ENCODE measurements at places on chromosomes 7 and 10.

DNA sequence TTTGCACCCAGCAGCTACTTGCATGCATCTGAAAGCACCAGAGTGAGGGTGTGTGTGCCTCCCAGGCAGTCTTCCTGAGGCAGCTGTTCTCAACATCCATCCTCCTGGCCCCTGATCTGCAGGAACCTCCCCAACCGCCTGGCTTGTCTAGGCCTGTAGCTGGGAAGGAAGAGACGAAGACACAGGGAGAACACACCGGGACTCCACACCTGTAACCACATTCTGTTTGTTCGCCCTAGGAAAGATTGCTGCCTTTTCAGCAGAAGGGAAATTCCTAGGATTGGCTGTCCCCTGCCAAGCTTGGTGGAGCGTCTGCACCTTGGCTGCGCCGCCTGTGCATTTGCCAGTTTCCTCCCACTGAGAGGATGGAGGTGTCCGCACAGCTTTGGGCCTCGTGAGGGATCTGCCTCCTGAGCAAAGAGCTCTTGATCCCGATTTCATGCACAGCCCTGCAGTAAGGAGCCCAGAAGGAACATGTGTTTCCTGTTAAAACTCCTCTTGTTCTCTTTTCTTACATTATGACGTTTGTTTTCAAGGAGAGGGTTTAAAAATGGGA, 154.6 kb downstream of the TPST1 start:
- no peak for DNase-seq

- DNase-seq, result no peak
Observed at GRCh38 chr7:149007146-149007545, 21.2 kb downstream of the PDIA4 start.

GRCh38 chr7:128217030-128217805, 23.9 kb upstream of the LEP start:
- no peak for DNase-seq

DNA sequence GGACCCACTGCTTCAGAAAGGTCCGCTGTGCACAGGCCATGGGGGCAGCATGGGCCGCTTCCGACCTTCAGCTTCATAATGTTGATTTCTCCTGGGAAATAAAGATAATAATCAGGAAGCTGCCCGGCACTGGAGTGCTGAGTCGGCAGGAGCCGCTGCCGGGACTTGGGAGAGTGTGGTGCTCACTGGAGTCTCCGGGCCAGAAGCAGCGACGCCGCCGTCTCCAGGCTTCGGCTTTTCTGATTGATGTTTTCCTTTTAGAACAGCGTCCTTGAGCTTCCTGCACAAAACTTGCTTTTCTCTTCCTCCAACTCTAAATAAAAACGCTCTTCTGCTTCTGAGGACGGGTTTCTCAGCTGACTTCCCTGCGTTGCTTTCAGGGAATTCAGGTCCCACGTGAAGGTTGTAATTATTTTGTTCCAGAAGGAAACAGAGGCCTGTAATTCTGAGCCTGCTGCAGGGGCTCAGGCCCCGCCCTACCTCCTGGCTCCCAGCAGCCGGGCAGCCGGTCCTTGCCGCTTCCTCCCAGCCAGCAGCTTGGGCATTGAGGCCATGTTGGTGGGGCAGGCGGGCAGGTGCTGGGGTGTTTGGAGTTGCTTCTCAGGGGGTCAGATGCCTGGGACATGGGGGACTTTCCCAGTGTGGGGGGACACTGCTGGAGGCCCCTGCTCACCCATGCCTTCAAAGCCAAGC, 14.7 kb downstream of the PWWP2B start:
- DNase-seq, result no peak

DNA sequence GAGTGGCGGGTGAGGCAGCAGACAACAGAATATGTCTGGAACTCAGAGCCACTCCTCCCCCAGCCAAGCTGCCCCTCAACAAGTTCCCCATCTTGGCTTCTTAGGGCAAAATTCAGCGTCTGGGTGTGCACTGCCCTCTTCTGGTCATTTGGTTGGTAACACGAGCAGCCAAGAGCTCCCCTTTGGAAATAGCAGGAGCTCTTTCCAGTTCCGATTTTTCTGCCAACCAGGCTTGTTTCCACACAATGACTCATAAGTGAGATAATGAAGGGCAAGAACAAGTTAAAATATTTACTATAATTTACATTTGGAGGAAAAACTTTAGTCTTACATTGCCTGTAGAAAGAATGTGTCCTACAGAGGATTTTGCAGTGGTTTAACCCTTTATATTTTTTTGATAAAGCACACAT, 70.5 kb downstream of the ADCYAP1R1 start:
- peak; percentile 45 for DNase-seq

DNA sequence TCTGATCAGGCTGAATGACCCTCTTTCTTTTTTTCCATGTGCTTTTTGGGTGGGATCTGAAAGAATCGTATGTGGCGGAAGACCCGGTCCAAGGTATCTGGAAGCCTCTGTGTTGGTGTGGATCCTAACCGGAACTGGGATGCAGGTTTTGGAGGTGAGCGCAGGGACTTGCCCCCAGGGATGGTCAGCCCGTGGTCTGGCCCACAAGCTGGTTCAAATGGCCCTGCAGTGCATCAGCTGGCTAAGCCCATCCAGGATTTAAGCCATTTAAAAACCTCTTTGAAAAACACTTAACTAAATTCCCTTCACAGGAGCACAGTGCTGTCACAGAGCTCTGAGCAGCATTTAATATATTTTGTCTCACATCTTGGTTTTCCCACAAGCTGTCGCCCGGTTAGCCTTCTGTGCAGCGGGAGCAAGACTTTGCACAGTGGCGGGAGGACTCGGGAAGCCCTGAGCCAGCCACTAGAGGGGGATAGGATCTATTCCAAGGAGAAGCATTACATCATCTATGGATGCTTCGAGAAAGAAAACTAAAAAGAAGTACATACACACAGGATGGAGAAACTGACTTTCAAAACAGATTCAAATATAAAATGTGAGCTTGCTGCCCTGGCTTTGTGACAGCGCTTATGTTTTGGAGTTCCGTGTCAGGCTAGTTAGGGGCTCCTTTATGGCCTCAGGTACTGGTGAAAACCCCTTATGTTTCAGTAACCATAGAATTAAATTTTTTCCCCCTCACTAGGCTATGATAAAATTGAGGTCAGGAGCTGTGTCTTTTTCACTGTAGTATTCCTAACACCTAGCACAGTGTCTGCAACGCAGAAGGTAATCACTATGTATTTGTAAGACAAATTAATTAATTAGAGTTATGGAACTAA, 11.3 kb downstream of the CPA2 start:
- no peak for DNase-seq

DNA sequence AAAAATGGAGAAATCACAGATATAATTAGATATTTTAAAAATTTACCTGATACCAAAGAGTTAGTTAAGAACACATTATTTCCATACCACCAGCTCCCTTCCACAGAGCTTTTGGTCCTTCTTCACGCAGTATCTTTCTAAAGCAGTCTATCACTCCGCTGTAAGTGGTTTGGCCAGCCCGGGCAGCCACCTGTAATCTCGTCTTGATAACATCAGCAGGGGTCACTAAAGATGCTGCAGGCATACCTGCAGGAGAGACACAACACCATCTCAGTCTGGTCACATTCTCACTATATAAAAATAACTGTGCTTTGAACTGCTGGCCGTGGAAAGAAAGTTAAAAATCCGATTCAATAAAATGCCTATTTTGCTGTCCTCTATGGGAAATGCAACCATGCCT, 200.1 kb downstream of the SLC25A13 start:
- no peak for DNase-seq

- DNase-seq, result no peak
Observed at GRCh38 chr10:5479481-5480161, 19.7 kb downstream of the CALML5 start.

DNA sequence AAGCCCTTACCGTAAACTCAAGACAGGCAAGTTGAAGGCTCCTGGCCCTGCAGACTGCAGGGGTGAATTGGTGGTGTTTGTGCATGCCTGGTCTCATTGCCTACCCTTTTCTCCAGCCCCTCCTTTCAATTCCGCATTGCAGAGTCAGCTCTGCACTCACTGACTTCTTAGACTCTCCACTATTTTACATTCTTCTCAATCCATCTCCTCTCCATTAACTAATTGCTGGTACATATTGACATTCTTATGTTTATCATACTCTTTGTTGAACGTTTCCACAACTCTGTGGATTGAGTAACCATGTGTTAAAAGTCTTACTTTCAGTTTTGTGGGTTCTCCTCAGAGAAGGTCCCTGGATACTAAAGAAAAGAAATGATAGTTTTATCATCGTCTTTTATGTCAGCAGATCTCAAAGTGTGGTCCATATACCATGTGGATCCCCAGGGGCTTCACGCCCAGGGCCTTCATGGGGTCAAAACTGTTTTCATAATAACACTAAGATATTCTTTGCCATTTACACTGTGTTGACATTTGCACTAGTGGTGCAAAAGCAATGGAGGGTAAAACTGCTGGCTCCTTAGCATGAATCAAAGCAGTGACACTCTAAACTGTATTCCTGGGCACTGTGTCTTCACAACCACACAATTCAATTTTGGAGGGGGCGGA, 135.4 kb upstream of the FZD1 start:
- no peak for DNase-seq

DNA sequence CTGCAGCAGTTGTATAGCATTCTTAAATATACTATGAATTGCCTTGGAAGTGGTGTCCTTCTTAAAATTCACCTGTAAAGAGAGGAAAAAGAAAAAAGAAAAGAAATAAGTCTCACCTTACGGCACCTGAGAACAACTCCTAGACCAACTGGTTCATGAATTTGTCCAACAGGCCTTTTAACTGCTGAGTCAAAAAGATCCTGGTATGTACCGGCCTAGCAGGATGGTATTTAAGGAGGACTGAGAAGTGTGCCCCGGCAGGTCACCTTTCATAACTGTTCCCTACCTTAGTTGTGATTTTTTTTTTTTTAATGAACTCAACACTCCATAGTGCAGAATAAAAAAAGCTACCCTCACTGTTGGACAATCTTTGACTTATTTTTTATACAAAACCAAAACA, 25.8 kb downstream of the STN1 start:
- DNase-seq, result no peak

GRCh38 chr10:124145109-124145870, 51.9 kb upstream of the CHST15 start:
- no peak for DNase-seq

GRCh38 chr10:21308018-21308417, 217.5 kb downstream of the SKIDA1 start:
- DNase-seq, result no peak

- DNase-seq, result no peak
Observed at GRCh38 chr7:123433665-123434064, 100.7 kb downstream of the IQUB start.

DNA sequence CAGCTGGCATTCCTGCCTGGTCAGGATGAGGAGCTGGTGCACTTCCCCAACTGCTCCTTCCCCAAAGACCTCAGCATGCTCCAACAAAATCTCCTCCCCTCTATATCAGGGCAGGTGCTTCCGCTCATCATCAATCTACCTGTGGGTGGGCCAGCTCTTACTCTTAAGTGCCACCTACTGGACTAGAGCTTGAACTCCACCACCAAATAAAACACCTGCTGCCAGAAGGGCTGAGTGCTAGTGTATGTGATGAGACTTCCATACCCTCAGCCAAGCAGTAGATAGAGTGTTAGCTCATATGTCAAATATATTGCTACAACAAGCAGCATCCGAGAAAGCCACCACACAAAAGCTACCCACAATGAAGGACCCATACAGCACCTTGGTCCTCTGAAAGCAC, 264.3 kb downstream of the RNLS start:
- no peak for DNase-seq

DNA sequence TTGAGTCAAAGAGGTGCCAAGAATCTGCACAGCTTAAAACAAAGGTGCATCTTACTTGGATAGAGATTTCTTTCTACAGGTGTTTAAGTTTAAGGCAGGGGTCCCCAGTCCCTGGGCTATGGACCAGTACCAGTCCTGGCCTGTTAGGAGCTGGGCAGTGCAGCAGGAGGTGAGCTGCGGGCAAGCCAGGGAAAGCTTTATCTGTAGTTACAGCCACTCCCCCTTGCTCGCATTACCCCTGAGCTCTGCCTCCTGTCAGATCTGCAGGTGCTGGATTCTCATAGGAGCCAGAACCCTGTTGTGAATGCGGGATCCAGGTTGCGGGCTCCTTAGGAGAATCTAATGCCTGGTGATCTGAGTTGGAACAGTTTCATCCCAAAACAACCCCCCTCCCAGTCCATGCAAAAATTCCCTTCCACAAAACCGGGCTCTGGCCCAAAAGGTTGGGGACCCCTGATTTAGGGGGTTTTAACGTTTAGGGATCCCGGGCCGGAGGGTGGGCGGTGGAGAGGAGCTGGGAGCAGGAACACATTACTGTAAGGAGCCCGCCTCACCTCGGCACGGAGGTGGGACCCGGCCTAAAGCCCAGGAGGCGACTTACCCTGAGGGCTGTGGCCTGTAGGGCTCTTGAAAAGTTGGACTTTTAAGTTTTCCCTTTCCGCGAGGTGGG, 60.2 kb downstream of the ZNF467 start:
- no peak for DNase-seq

- no peak for DNase-seq
Observed at GRCh38 chr7:108308276-108308675, 148.0 kb downstream of the NRCAM start.

- no peak for DNase-seq
Observed at GRCh38 chr7:101707587-101707986, 78.5 kb upstream of the MYL10 start.

GRCh38 chr10:109774121-109774440, 149.2 kb downstream of the XPNPEP1 start:
- no peak for DNase-seq

GRCh38 chr10:16943295-16944285, 126.4 kb upstream of the RSU1 start:
- no peak for DNase-seq

DNA sequence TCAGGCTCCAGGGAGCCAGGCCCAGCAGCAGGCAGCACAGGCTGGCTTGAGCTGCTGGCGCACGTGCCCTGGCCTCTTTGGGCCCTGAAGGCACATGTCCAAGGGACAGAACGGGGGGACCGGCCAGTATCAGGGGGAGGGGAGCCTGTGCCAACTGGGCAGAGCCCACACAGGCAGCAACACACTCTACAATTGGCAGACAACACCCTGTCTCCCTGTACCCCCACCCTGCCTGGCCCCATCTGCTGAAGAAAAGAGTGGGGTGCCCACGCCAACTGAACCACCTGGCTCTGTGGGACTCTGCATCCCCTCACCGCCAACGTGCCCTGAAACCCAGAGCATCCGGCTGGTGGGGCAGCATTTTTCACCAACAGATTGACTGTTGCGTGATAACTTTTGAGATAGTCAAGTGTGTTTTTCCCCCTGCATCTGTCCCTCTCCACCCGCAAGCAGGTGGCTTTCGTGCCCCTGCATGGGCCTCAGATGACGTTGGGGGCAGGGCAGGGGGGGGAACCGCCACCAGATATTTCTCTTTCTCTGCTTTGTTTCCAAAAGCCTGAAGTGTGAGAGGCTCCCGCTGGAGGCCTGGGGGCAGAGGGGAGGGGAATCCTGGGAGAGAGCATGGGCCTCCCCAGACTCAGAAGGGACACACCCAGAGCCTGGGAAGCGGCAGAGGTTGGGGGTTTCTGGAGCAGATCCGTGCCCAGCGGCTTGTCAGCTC, 21.8 kb downstream of the SLIT1 start:
- no peak for DNase-seq

- no peak for DNase-seq
Observed at GRCh38 chr10:73099141-73099540, 2.5 kb upstream of the P4HA1 start.

- DNase-seq, result no peak
Observed at GRCh38 chr10:69479240-69480067, 28.2 kb downstream of the TSPAN15 start.
